WERI-Rb-1 (cell line): ENCODE measurements at places on chromosomes 12 and 14.

DNA sequence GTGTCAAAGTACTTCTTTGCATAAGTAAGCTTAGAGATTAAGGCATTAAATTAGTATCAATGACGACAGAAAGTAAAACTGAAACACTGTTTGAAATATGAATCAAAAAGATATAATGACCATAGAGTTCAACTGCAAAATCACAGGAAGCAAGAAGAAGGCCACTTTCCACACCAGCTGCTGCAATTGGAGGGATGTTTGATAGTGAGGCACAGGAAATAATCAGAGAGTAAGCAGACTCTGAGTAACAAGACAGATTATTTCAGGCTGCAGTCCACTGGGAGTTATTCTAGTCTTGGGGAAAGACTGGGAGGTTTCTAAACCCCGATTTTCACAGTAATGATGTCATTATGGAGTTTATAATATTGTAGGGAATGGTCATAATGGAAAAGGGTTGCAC, 12.9 kb downstream of the MDGA2 start:
- no peak for DNase-seq

- no peak for DNase-seq
These were observed 3.5 kb downstream of the TGM1 start for GRCh38 chr14:24259282-24260025.

DNA sequence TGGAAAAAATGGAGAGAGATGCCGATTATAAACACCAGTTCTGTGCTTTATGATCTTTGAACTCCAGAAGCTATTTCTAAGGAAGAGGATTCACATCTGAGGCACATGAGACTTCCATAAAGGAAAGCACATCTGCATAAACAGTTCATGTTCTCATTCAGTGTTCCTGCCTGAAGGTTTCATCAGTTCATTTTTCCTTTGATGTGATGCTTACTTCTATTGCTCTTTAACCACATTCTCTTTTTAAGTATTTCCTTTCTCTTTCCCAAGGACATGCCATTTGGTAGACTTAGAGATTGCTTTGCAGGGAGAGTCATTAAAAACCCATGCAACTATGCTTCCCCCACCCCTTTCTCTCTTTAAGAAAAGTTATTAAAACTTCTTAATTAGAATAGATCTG, 387.0 kb upstream of the FLRT2 start:
- DNase-seq: no peak

- no peak for DNase-seq
These were observed 210.1 kb upstream of the DAAM1 start for GRCh38 chr14:58978343-58978742.

GRCh38 chr14:90045616-90046015, 16.2 kb upstream of the KCNK13 start:
- DNase-seq: no peak

- no peak for DNase-seq
These were observed 12.4 kb upstream of the SLC6A15 start for GRCh38 chr12:84924981-84925380.

DNA sequence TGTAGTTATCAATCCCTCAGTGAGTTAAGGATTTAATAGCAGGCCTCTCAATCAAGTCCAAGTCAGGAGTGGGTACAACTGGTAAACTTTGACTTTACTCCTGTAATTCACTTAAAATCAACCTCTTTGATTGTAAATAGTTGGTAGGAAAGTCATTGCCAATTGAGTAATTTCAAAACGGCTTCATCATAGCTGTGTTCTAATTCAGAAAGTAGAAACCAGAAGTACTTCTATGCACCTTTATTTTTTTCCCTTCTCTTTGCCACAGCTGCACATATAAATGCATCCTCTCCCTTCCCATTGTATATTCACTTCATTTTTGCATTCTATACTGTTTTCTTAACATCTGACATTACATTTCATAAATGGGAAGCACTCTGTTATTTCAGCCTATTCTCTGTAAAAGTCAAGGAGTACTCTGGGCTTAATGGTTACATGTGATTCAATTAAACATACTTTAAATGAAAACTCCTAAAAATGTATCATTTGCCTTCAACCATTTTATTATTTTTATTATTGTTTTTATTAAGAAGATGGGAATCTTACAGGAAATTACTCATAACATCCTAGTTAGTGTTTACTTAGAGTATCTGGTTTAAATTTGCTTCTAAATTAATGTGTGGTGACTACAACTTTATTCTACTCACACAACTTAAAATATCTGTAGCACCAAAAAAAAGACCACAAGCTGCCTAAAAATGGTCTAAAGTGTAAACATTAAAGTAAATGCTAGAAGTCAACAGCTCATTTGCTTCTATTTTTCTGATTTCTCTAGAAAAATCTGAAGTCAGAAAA, 171.2 kb downstream of the CEP128 start:
- no peak for DNase-seq

DNA sequence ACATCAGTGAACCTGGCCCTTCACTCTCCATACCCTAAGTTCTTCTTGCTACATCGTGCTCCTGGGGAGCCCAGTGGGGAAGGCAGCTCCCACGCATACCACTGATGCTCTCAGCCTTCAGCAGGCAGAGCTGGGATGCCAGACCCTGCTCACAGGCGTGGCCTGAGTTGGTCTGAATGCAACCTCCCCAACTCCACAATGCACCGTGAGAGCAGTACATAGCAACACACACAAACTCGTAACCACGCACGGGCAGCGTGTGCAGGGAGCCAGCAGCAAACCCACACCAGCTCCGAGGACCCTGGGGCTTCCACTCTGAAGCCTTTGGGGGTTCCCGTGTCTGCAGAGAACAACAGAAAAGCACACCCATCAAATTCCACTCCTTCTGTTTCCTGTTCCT, 37.3 kb downstream of the ANO2 start:
- DNase-seq: no peak

GRCh38 chr14:35292770-35293561, 784 bp downstream of the PSMA6 start:
- DNase-seq: no peak

GRCh38 chr12:104551-105081, 38.0 kb downstream of the IQSEC3 start:
- no peak for DNase-seq

DNA sequence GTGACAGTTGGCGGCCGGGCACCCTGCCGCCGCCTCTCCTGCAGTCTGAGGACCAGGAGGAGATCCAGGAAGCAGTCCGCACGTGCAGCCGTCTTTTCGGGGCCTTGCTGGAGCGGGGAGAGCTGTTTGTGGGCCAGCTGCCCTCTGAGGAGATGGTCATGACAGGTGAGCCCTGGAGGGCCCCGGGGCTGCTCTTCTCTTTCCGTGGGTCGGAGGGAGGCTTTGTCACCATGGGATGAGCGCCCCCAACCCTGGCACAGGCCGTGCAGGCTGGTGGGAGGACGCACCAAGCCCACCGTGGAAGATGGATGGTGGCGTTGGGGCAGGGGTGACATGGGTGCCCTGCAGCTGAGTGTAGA, 532 bp downstream of the NOC4L start:
- no peak for DNase-seq

DNA sequence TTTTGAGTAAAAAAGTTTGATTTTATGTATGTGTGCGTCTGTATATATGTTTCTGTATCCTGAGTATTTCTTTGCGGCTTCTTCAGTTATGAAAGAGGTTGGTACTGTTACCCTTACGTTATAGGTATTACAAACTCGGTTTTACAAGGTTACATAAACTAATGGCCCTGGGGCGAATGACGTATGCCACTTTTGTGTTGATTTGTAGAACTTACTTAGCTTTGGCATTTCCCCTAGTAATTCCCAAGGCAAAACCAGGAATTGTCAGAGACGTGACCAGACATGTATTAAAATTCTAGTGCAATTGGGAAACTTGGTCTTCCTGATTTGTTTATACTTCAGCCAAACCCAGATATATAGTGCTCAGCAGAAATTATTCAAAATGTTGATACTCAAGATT, 93.3 kb downstream of the DUSP16 start:
- DNase-seq: no peak

DNA sequence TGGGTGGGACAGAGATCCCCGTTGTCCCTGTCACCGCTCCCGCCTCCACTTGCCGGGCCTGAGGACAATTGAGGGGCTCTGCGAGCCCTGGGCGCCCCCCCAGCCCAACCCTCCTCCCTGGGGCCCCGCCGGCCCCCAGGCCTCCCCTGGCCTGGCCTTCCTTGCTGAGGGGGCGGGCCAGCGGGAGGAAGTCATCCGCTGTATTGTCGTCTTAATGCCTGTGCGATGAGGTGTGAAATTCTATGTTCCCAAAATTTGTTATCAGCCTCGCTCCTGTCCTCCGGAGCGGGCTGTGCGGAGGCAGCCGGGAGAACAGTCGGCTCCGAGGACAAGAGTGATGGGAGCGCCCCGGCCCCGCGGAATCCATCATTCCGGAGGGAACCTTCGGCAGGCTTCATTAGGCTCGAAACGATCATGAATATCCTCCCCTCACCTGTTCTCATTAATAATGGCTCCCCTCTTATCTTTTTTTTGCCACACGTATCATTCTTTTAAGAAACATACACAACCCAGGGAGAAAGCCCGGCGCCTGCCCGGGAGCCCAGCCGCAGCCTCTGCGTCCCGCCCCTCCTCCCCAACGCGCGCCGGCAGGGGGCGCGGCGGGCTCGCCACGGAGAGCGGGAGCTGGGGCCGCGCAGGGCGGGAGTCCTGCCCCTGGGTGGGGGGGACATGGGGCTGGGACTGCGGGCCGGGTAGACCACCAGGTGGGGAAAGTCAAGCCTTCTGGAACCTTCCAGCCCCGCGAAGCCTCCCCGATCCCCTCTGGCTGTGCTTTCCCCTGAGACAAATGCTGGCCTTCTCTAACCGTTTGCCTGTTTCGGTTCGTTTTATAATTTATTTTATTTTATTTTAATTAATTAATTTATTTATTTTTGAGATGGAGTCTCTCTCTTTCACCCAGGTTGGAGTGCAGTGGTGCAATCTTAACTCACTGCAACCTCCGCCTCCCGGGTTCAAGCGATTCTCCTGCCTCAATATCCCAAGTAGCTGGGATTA, 17.1 kb upstream of the DLK1 start:
- no peak for DNase-seq

DNA sequence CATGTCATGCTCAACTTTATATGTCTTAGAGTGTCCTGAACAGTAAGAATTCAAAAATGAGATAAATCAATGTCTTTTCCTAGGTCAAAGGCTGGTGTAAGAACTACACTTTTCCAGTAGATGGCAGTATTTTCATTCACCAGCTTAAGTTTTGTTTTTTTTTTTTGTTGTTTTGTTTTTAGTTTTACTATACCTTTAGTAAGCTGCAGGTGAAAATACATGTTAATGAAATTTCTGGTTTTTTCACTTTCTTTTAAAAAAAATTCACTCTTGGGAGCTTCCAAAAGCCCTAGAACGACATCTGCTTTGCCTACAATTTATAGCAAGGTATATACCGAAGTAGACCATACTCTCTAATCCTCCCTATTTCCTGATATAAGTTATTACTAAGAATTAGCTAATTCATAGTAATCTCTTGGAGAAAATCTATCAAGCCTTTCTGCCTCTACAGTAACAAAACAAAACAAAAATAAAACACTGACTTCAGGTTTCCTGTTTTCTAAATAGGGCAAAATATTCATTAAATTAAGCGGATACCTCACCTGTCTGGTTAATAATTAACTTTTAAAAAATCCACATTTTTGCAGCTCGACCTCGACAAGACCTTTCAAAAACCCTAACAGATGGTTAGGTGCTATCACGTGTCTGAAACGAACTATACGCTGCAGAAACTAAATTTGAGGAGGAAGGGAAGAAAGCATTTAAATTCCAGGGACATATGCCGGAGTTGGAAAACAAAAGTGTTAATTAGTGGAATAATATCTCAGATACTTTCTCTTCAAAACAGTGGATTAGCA, 2.7 kb upstream of the SAMD4A start:
- DNase-seq: no peak

DNA sequence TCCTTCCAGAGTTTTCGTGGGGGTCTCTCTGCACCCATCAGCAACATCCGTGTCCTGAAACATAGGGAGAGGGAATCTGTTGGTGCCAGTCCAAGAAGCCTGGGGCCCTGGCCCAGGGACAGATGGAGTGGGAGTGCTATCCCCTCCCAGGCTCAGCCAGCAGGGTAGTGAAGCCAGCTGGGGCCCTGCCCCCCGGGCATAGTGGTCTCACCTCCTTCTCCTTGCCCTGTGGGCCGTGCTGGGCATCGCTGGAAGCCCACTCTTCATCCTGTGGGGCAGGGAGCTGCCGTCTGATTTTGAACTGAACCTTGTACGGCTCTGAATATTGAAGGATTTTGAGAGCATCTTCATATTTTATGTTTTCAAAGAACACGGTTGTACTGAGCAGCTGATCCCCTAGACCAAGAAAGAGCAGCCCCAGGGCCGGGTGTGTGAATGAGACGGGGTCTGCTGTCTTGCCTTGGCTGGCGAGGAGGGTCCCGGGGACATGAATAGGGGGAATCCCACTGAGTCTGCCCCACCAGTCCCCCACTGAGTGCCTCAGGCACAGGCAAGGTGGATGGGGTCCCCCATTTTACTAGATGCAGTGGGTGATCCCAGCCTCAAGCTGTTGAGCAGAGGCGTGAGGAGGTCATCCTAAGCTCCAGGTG, 23.3 kb downstream of the AHNAK2 start:
- peak; percentile 6 for DNase-seq

DNA sequence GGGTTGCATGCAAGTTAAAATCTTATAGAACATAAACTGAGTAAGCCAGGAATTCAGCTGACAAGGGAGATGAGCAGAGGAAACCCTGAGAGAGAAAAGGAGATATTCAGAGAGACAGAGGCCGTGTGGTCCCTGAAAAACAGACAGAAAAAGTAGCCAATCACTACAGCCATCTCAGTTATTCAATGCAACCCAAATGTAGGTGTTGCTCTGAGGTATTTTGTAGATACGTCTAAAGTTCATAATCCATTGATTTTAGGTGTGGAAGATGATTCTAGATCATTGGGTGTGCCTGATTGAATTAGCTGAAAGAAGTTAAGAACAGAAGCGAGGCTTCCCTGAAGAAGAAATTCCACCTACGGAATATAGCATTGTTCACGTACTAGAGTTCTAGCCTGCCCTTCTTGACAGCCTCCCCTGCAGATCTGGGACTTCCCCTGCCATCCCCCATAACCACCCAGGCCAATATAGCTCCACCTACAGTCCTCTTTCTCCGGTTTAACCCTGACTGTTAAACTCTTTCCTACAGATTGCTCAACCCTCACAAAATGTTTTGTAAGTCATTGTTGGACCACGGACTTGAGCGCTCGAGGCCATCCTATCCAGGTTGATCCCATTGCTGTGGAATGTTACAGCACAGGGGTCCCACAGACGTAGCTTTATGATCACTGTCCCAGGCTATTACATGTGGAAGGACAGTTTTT, 21.7 kb downstream of the AICDA start:
- DNase-seq: no peak
